IMR-90 (cell line): ENCODE measurements at places on chromosomes 2 and 18. TPM values are rescaled to one million over a fixed set of nuclear protein-coding genes. Genes with fewer than 3 reads are reported as not detected.

- no peak for DNase-seq
Observed at GRCh38 chr2:36792951-36793350, 96.4 kb downstream of the VIT start.

- DNase-seq = no peak
Observed at GRCh38 chr2:136243638-136244535, 125.9 kb upstream of the CXCR4 start.

DNA sequence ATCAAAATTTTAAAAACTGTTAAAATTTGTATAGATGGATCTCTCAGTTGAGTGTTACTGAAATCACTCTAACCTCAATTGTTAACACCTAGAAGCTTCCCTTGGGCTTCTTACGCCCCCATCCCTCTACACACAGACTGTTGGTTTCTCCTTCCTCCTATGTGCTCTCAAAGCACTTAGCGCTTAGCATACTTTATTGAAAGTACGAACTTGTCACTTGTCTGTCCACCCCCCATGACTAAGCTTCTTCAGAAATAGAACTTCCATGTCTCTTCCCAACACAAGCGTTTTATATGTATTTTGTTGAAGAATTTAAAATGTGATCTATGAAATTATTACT lies 441 bp downstream of the MPHOSPH10 start:
- DNase-seq = peak; percentile 10

GRCh38 chr18:62710417-62710816 lies 4.9 kb upstream of the PHLPP1 start:
- DNase-seq = peak; percentile 33

DNA sequence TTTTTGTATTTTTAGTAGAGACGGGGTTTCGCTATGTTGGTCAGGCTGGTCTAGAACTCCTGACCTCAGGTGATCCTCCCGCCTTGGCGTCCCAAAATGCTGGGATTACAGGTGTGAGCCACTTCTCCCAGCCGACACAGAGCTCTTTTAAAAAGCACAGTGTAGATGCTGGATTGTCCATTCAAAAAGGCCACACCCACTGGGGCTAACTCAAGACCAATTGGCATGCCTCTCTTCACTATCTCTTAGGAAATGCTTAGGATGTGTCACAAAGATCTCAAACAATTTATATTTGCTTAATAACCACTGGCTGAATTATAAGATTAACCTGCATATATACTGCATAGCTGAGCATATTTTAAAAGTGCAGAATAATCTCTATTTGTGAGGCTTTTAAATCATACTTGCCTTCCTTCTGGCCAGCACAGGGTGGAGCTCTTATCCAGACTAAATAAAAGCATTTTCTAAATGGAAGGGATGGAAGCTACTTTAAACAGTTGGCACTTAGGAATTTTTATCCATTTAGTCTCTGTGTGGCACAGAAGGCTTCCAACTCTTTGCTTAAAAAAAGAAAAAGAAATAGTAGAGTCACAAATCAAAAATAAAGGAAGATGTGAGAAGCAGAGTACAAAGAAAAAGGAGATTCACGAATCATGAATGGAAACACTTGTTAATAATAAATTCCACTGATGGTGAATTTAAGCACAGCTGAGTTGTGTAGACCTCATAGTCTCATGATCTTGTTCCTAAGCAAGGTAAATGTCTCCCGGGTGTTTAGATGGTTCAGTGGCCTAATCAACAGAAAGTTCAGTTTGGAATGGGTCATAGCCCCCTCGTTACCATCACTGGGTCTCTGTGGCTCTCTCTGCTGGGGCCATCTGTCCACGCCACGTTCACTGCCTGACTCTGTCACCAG lies 22.4 kb downstream of the CRYGD start:
- peak; percentile 18 for DNase-seq

TMEM163 gene
- not detected in 2 replicates for polyA plus RNA-seq

GRCh38 chr2:205967391-205968075 lies 118.4 kb downstream of the INO80D start:
- DNase-seq = peak; percentile 25

TUBB8B gene
- polyA plus RNA-seq = not detected in 2 replicates

DNA sequence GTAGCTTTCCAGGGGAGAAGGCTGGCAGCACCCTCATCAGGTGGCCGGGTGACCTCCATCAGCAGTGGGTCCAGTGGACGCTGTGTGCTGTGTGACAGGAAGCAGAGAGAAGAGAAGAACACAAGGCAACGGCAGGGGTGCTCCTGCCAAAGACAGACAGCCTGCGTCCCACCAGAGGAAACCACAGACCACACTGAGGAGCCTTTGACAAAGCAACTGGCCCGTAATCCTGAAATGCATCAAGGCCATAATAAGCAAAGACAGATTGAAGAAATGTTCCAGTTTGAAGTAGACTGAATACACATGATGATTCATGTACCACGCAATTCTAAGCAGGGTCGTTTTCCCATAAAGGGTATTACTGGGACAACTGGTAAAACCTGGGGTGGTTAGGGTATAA lies 172.4 kb downstream of the FBXO15 start:
- peak; percentile 31 for DNase-seq

DNA sequence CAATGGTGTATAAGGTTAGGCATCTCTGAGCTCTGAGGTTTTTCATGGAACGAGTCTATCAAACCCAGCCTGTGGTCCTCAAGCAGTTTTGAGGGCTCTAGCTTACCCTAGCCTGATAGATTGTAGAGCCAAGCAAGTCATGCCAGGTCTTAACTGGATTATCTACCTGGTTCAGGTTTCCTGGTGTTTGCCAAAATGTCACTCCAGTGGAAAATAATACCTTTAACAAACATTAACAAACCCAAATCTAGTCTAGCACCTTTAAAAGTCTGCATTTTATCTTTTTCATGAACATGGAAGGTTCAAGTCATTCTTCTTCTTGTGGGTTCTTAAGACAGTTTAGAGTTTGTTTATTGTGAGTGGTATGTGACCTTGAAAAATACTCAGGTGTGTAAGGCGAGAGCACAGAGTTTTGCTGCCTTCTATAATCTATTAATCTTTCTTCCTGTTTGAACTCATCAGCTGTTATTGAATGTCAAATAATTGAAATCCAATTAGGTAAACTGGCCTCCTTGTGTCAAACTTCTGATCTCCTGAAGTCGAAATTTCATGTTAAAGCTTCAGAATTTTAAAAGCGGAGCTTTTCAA lies 13.4 kb upstream of the ADGRF3 start:
- no peak for DNase-seq

ALPI gene
- polyA plus RNA-seq = not detected in 2 replicates

ACOXL gene
- not detected in 2 replicates for polyA plus RNA-seq

NEU2 gene
- not detected in 2 replicates for polyA plus RNA-seq

ZEB2 gene
- polyA plus RNA-seq = 22.4 and 23.8 TPM in 2 replicates

FNDC4 gene
- 11.1 and 12.0 TPM in 2 replicates for polyA plus RNA-seq

GRCh38 chr2:239318790-239319661 lies 81.8 kb downstream of the HDAC4 start:
- peak; percentile 20 for DNase-seq

GRCh38 chr18:79935925-79936324 lies 15.5 kb downstream of the SLC66A2 start:
- no peak for DNase-seq

GRCh38 chr2:192137451-192137850 lies 57.3 kb downstream of the TMEFF2 start:
- DNase-seq = peak; percentile 13

DNA sequence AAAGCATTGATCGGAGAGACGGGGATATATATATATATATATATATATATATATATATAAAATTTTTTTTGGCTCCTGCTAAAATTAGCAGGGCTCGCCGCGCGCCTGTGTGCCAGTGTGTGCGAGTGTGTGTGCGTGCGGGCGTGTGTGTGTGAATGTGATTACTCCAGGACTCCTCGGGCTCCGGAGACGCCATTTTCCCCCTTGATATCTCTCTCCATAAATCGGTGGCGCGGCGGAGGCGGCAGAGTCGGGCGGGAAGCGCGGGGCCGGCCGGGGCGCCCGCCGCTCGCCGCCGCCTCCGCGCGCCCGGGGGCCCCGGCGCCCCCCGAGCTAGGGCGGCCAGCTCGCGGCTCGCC lies 795 bp upstream of the SETBP1 start:
- peak; percentile 31 for DNase-seq

DNA sequence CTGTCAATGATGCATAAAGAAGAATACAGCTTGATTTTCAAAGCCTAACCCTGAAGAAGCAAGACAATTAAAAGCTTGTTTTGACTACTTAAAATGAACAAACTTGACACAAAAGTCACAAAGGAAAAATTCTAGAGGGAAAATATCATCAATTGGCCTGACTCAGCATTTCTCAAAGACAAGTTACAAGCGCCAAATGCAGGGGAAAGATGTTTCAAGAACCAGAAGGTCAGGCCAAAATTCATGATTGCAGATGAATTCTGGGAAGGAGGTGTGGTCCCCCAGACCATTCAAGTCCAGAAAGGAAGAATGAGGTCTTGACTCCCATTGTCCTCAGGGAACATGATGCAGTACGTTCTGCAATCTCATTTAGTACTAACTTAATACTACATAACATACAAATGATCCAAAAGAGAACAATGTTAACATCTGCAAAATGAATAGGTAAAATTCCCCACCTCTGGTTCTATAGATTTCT lies 64.5 kb downstream of the FAM210A start:
- no peak for DNase-seq

- peak; percentile 58 for DNase-seq
Observed at GRCh38 chr2:122634256-122634655, 878.8 kb downstream of the TSN start.

- DNase-seq = no peak
Observed at GRCh38 chr2:26527726-26528585, 50.0 kb upstream of the OTOF start.

- DNase-seq = no peak
Observed at GRCh38 chr2:68721482-68722101, 13.0 kb upstream of the ARHGAP25 start.

- DNase-seq = no peak
Observed at GRCh38 chr18:23835506-23835905, 146.3 kb downstream of the LAMA3 start.

- no peak for DNase-seq
Observed at GRCh38 chr2:146931109-146931508, 913.7 kb upstream of the ACVR2A start.

DNAJC5G gene
- not detected in 2 replicates for polyA plus RNA-seq

TIMM21 gene
- 41.5 and 52.7 TPM in 2 replicates for polyA plus RNA-seq

CEBPZ gene
- 9.4 and 9.5 TPM in 2 replicates for polyA plus RNA-seq
